ENCODE measurements at places on chromosomes 6 and 20.

GRCh38 chr6:149160943-149161342, 156.6 kb upstream of the TAB2 start:
- H3K36me3 ChIP-seq: no peaks in the 10 kb centered on the region
- no peak for ATAC-seq
- no peaks in the 10 kb centered on the region for H3K27me3 ChIP-seq
- H3K27ac ChIP-seq: no peak overlapping the region
- H3K4me1 ChIP-seq: no peaks in the 10 kb centered on the region

DNA sequence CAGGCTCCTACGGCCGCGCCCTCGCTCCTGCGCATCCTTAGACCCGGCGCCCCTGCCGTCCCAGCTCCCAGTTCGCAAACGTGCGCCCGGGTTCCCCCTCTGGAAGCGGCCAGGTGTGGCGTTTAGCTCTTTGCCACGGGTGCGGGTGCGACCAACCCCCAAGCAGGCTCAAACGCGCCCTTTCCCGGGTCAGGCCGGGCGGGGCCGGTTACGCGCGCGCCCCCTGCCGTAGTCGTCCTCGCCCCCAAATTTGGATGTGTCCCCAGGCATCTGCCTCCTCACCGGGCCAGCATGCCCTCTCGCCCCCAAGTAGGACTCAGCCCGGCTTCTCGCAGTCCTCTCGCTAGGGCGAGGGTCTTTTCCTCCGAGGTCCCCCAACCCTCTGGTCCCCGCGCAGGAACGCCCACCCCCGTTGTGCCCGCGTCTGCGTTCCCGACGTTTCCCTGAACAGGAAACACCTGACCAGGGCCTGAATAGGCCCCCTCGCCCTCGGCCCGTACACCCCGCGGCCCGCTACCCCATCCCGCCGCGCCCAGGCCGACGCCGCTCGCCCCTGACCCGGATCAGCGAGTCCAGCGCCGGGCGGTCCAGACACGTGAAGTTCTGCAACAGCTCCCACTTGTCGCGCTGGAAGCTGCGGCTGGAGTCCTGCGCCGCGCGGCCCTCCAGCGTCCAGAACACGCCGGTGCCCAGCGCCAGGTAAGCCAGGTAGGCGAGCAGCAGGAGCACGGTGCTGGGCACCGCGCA, 520 bp downstream of the KCNK17 start:
- H3K27ac ChIP-seq: no peak overlapping the region
- ATAC-seq: no peak
- no peaks in the 10 kb centered on the region for H3K36me3 ChIP-seq
- H3K4me1 ChIP-seq: peaks cover 18% of the 10 kb centered on the region
- peak overlapping the region; percentile 41 for H3K4me3 ChIP-seq

GRCh38 chr6:52162940-52163908, 23.0 kb upstream of the IL17A start:
- H3K36me3 ChIP-seq: no peaks in the 10 kb centered on the region
- H3K27me3 ChIP-seq: no peaks in the 10 kb centered on the region
- no peak overlapping the region for H3K27ac ChIP-seq
- H3K4me3 ChIP-seq: no peak overlapping the region

- H3K36me3 ChIP-seq: no peaks in the 10 kb centered on the region
- no peak overlapping the region for H3K27ac ChIP-seq
- peaks cover 4% of the 10 kb centered on the region for H3K4me1 ChIP-seq
- no peak overlapping the region for H3K4me3 ChIP-seq
Observed at GRCh38 chr6:11851387-11851786, 72.8 kb upstream of the ADTRP start.

- H3K4me3 ChIP-seq: no peak overlapping the region
- H3K27me3 ChIP-seq: no peaks in the 10 kb centered on the region
- H3K27ac ChIP-seq: no peak overlapping the region
- H3K36me3 ChIP-seq: no peaks in the 10 kb centered on the region
- ATAC-seq: no peak
Observed at GRCh38 chr20:36040571-36040970, 72.2 kb downstream of the CNBD2 start.

DNA sequence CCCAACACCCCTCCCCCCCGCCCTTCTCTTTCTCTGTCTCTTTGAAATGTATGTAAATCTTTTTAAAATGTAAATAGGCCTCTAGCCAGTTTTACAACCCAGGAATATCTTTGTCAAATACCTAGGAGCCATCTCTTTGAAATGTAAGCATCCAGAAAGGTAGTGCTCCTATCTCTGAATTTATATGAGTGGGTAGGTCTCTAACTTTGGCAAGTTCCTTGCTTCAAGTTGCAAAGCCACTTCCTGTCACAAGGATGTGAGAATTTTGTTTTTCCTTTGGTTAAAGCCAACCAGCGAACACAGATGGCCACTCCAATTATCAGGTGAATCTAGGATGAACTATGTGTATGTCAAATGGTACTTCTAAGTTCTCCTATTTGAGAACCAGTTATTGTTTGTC, 6.2 kb upstream of the DEFB132 start:
- no peaks in the 10 kb centered on the region for H3K4me1 ChIP-seq
- peaks cover 26% of the 10 kb centered on the region for H3K27me3 ChIP-seq
- H3K27ac ChIP-seq: no peak overlapping the region
- no peak for ATAC-seq

DNA sequence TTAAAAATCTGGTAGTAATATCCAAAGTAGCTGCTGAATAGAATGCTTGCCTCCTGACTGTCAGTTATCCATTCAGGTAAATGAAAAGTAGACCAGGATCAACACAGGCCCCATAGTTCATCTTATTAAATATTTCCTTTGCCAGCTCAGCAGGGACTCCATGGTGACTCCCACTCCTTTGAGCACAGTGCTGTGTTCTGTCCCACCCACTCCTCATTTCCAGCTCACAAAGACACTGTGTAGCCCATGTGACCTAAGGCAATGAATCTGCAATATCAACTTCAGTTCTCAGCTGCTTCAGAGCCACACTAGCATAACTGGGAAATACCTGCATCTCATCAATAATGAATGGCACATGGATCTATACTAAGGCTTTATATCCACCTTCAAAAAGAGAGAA, 189.5 kb upstream of the MANEA start:
- no peak for ATAC-seq
- H3K36me3 ChIP-seq: no peaks in the 10 kb centered on the region
- H3K27ac ChIP-seq: no peak overlapping the region
- no peak overlapping the region for H3K4me3 ChIP-seq
- H3K27me3 ChIP-seq: no peaks in the 10 kb centered on the region

DNA sequence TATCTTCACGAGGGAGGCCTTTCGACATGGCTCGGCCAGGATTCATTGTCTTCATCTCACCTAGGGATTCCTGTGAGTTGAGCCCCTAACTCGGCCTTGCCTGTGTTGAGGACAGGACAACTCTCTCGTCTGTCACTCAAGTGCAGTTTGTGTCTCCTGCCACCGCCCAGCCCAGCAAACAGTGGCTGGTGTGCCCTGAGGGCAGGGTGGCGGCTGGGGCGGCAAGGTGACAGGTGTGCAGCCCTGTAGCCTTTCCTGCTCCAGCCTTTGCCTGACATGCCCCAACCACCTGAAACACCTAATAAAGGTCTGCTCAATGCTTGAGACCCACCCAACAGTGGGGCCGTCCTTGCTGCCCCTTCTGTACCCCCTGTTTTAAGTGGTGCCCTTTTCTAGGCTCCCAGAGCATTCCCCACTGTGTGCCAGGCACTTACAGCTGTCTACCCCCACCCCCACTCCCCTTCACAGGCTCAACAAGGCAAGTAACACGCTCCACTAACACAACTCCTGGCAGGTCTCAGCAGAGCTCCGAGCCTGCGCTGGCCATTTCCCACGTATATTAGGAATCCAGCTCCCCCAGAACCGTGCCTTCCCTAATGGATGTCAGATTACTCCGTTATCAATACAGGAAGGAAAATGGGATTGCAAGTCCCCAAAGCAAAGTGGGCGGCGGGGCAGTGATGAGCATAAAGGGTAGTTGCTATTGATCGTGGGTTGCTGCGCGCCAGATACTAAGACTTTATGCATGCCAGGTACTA, 17.7 kb downstream of the GFRA4 start:
- no peaks in the 10 kb centered on the region for H3K27me3 ChIP-seq
- ATAC-seq: no peak
- peaks cover 82% of the 10 kb centered on the region for H3K36me3 ChIP-seq
- H3K4me3 ChIP-seq: no peak overlapping the region

DNA sequence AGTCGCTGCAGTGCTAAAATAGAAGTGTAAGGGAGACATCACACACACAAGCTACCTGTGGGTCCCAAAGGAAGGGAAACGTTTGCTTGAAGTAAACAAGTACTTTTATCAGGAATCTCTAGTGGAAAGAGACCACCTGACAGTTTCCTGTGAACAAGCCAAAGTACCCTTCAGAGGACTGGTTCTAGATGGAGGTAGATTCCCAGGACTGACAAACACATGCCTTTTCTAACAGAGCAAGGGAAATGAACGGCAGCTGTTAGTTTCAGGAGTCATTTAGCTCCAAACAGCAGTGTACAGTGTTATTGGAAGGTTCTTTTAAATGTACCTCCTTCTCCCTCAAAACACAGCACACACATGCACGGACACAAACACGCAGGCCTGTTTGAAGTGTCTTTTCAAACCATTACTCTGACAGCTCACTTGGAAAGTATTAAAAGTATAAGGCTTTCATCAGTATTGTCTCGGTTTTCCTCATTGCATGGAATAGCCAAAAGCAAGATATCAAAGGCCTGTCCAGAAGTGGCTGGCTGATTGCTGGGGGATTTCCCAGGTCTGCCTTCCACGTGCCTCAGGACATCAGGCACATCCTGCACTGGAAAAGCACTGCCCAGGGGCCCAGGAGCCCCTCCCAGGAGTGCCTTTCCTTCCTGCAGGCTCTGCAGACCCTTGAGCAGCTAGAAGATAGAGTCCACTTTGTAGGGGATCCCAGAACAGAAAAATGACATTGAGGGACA, 393.2 kb upstream of the SOX4 start:
- H3K27me3 ChIP-seq: no peaks in the 10 kb centered on the region
- no peaks in the 10 kb centered on the region for H3K36me3 ChIP-seq
- no peak overlapping the region for H3K4me3 ChIP-seq
- peaks cover 18% of the 10 kb centered on the region for H3K4me1 ChIP-seq
- no peak overlapping the region for H3K27ac ChIP-seq
- no peak for ATAC-seq

GRCh38 chr6:21393441-21394165, 199.9 kb upstream of the SOX4 start:
- H3K4me1 ChIP-seq: no peaks in the 10 kb centered on the region
- no peak for ATAC-seq
- no peak overlapping the region for H3K4me3 ChIP-seq
- H3K27me3 ChIP-seq: no peaks in the 10 kb centered on the region
- no peak overlapping the region for H3K27ac ChIP-seq
- H3K36me3 ChIP-seq: no peaks in the 10 kb centered on the region

GRCh38 chr6:1066449-1067090, 245.3 kb upstream of the FOXQ1 start:
- no peak overlapping the region for H3K4me3 ChIP-seq
- ATAC-seq: no peak
- no peaks in the 10 kb centered on the region for H3K27me3 ChIP-seq
- peaks cover 5% of the 10 kb centered on the region for H3K4me1 ChIP-seq

DNA sequence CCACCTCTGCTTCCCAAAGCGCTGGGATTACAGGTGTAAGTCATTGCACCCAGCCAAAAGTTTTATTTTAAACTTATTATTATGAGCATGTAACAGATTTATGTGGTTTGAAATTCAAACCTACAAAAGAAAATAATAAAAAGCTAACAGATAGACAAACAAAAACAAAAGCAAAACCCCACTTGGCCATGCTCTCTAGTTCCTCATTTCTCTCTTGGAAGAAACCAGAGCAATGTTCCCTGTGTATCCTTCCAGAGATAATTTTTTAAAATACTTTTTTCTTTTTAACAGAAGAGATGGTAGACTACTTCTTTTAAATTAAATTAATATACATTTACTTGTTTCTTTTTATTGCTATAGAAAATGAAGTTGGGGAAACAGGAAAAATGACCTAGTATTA, 28.0 kb upstream of the SLC17A3 start:
- peaks cover 21% of the 10 kb centered on the region for H3K27me3 ChIP-seq
- no peak overlapping the region for H3K27ac ChIP-seq
- H3K4me1 ChIP-seq: no peaks in the 10 kb centered on the region
- H3K4me3 ChIP-seq: no peak overlapping the region
- H3K36me3 ChIP-seq: no peaks in the 10 kb centered on the region

- H3K4me1 ChIP-seq: no peaks in the 10 kb centered on the region
- no peak overlapping the region for H3K27ac ChIP-seq
- H3K36me3 ChIP-seq: no peaks in the 10 kb centered on the region
- no peak for ATAC-seq
- no peak overlapping the region for H3K4me3 ChIP-seq
- no peaks in the 10 kb centered on the region for H3K27me3 ChIP-seq
Observed at GRCh38 chr20:13034115-13034514, 25.3 kb downstream of the SPTLC3 start.

DNA sequence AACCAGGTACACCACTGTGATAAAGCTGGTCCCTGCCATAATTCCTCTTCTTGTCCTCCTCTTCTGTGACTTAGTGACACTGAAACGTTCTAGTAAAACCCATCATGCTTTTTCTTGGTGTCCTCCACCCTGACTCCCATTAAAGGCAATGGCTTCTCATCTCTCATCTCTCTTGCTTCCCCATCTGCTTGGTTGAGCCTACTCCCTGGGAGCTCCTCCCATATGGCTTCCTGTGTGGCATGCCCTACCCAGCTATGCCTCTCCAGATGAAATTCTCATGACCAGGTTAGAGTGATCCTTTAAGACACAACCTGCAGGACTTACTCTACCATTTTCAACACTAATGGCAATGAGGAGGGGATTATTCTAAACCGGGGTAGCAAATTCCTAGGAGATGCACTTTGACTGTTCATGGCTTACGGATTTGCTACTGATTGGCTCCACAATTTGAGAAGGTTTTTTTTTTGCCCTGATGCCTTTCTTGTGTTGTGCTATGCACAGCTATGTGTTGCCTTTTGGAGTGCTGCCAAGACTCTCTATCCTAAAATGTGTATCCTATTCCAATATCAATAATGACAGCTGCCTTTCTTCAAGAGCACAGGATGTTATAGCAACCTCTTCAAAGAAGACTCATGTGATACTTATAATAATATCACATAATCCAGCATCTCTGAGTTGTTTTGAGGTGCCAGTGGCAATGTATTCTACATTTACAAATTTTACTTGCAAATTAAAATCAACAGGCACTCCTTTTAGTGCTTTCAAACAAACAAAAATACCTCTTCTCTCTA, 6.1 kb downstream of the SIRPG start:
- no peak for ATAC-seq
- no peaks in the 10 kb centered on the region for H3K27me3 ChIP-seq
- H3K4me3 ChIP-seq: no peak overlapping the region
- H3K27ac ChIP-seq: no peak overlapping the region

- H3K27me3 ChIP-seq: no peaks in the 10 kb centered on the region
- H3K36me3 ChIP-seq: no peaks in the 10 kb centered on the region
- ATAC-seq: no peak
- no peak overlapping the region for H3K27ac ChIP-seq
- H3K4me1 ChIP-seq: no peaks in the 10 kb centered on the region
- no peak overlapping the region for H3K4me3 ChIP-seq
Observed at GRCh38 chr6:134307870-134308269, 10.0 kb downstream of the SGK1 start.

DNA sequence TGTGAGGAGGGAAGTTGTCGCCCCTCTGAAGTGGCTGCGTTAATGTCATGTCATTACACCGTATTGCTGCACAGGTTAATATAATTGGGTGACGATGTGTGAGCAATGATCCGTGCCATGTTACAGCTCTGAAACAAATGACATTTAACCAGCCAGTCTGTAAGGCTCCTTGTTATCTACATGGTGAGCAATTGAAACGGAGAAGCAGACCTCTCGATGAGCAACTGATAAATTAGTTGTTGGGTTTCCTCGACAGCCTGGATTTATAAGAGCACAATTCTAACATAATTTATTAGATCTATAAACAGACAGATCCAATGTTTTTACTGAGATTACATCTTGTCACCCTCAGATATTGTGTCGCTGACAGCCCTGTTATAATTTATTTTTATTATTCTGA, 49.9 kb upstream of the MAFB start:
- no peak overlapping the region for H3K27ac ChIP-seq
- no peaks in the 10 kb centered on the region for H3K36me3 ChIP-seq
- no peak overlapping the region for H3K4me3 ChIP-seq
- ATAC-seq: no peak
